ENCODE measurements at places on chromosomes 16 and 17.

- DNase-seq = no peak
Observed at GRCh38 chr17:67582673-67583081, 135.1 kb upstream of the NOL11 start.

GRCh38 chr17:44147812-44148211, 6.1 kb downstream of the HROB start:
- DNase-seq = no peak

GRCh38 chr16:29920288-29921033, 5.6 kb downstream of the KCTD13 start:
- DNase-seq = no peak

DNA sequence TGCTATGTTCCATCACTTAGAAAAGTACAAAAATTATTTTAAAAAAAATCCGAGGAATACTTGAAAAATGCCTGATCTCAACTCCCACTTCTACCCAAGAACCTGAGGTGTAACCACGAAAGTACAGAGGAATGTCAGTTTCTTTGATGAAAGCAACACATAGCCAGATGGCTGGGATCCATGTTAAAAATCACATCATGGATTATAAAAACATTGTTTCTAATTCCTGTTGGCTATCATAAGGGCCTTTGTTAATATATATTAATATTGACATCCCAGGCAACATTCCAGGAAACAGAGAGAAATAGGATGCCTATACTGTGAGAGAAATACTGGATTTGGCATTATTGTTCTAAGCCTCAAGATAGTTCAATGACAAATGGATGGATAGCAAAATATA, 115.3 kb downstream of the SKAP1 start:
- no peak for DNase-seq

GRCh38 chr17:15456496-15456895, 10.9 kb downstream of the CDRT4 start:
- DNase-seq = no peak

GRCh38 chr17:55442953-55443683, 21.5 kb upstream of the MMD start:
- DNase-seq = no peak

- no peak for DNase-seq
Observed at GRCh38 chr17:65407017-65407416, 154.4 kb downstream of the AXIN2 start.

GRCh38 chr16:28504707-28505404, 1.8 kb downstream of the IL27 start:
- DNase-seq = no peak

GRCh38 chr16:68093816-68094613, 8.8 kb downstream of the NFATC3 start:
- no peak for DNase-seq

- no peak for DNase-seq
Observed at GRCh38 chr17:73806768-73807167, 162.5 kb upstream of the SDK2 start.

DNA sequence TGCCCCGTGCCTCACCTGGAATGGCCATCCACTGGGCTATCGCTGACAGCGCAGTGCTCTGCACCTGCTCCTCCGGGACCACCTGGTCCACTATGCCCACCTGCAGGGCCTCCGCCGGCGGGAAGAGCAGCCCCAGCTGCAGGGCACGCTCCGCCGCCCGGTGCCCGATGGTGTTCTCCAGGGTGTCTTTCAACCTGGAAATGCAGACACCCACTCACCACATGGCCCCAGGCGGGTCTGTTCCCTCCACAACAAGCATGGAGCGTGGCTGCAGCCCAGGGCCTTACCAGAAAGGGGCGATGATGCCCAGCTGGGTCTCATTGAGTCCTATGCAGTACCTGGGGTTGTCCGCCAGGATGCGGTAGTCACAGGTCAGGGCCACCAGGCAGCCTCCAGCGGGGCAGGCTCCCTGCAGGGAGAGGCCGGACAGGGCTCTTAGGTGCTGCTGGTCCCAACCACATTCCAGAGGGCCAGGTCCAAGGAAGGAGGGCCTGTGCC, 6.8 kb downstream of the DNASE1L2 start:
- DNase-seq = no peak

GRCh38 chr16:81636298-81636993, 142.6 kb upstream of the PLCG2 start:
- no peak for DNase-seq

DNA sequence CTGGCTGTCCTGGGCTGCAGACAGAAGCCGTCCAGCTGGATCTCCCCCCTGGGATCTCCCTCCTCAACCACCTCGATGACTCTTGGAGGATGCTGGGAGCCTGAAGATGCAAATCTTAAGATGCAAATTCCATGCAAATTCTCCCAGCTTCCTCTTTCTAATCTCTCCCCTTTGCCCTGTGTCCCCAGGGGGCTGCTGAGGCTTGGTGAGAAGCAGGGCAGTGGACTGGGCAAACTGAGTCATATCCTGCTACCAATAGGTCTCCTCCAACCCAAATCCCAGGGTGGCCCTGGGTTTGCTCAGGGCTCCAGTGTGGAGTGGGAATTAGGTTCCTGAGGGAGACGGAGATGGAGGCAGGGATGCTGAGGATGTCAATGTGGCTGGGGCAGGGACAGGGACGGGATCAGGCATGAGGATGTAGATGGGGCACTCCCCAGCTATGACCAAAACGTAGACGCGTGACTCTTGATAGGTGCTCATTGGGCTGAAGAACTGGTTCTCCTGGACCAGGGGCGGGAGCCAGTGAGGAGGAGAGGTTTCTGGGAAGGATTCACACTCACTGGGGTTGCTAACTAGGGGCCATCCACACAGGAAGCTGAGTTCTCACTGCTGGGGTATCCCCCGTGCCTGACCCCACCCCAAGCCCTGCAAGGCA, 3.6 kb upstream of the ALOX12B start:
- DNase-seq = no peak

DNA sequence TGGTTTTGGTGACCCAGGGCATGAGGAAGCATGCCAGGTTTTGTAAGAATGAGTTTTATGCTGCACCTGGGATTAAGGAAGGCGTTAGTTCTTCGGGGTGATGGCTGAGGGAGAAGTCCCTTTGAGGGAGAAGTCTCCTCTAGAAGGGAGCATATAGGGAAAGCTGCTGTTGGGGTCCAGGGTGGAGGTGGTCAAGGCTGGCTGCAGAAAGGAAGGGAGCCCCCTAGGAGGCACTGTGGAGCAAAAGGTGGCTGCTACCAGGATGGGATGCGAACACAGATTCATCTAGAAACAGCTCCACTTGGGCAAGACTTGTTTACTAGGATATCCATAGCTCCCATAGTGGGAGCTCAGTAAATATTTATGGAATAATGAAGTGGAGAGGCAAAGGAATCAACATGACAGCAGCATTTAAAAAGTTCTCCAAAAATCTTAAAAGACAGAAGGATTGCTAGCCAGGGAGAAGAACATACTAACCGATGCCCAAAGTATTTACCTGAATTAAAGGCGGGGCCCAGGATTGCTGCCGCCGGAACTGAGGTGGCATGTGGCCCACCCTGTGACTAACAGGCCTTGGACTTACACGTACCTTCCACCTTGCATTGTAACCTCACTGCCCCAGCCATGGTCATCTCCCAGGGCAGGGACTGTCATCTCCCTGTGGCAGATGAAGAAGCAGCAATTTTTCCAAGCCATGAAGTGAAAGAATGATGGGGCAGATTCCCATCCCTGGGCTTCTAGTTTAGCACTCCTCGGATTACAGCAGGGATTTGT, 7.1 kb upstream of the LPCAT2 start:
- DNase-seq = no peak

DNA sequence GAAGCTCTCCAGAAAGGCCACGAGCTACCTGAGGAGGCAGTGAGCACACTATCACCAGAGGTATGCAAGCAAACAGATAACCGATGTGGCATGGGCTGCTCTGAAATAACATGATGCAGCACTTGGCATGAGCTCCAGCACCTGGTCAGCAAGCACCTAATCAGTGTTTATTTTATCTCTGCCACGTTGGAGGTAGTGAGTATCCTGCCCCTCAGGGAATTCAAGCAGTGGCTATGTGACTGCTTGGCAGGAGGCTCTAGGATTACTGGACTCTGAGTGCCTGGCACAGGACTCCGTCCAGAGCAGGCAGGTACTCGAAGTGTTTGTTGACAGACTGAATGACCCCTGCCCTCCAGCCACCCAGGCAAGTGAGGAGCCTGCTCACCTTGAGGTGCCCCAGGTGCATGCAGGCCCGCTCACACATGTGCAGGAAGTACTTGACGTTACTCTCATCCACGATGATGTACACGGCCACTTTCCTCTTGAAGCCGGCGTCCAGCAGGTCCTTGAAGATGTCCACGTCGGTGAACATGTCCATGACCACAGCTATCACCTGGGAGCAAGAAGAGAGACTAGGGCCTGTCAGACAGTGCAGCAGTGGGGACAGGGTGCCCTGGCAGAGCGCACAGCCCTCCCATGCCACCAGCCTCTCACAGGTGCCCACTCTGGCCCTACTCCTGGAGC, 16.6 kb downstream of the FAM83G start:
- no peak for DNase-seq

GRCh38 chr16:11725457-11725856, 17.2 kb downstream of the TXNDC11 start:
- no peak for DNase-seq

DNA sequence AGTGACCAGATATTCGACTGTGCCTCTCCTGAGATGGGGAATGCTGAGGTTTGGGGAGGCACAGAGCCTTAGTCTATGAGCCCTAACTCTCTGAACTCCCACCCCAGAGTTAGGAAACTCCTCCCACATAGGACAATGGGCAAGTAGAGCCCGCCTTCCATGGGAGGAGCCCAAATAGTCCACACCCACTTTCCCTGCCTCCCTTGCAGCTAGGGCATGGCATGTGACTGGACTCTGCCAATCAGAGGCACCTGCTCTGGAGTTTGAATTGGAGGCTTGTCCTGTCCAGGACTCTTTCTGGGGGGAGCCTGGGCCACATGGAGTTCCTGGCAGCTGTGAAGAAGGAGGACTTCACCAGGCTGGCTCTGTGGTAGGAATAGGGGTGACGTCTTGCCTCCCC, 48.4 kb downstream of the SOCS1 start:
- DNase-seq = no peak

- DNase-seq = no peak
Observed at GRCh38 chr16:69116256-69116875, 10.9 kb downstream of the HAS3 start.

- DNase-seq = no peak
Observed at GRCh38 chr16:58329135-58329534, 34.3 kb upstream of the PRSS54 start.

GRCh38 chr17:41666237-41666641, 22.4 kb upstream of the EIF1 start:
- DNase-seq = no peak

GRCh38 chr16:75380870-75381269, 52.4 kb downstream of the CFDP1 start:
- no peak for DNase-seq

- no peak for DNase-seq
Observed at GRCh38 chr17:1742371-1743087, at the start of gene SERPINF2. SERPINF2 (plus strand) TSS chr17:1742871; CDS start chr17:1744996, 2,125 bp downstream.

DNA sequence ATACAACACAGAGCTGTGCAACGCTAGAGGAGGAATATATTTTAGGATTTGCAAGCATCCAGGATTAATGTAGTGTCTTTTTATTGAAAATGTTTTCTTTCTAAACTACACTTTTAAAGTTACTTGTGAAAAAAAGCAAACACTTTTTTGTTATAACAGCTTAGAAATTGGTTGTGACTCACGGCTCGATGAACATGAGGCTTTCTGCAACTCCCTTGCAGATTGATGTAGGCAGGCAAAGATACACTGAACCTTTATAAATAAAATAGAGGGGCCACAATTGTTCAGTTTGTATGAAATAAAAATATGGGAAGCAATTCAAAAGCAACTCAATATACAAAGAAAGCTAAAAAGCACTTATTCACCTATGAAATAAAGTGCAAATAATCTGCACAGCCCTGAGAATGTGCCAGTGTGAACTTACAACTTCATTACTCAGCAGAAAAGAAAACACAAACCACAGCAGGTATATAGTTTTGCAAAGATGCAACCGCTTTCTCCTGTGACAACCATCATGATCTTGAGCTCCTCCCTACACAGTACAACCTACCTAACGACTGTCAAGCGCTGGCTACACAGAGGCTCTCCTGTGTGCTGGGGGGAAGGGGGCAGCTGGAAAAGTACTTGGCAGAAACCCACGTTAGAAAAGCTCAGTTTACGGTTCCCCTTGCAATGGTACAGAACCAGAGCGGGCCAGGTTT, 948 bp downstream of the LUC7L start:
- DNase-seq = no peak

GRCh38 chr17:50021681-50022370, 26.8 kb upstream of the DLX3 start:
- DNase-seq = no peak

- no peak for DNase-seq
Observed at GRCh38 chr16:67063008-67063407, 34.1 kb downstream of the CBFB start.

- DNase-seq = no peak
Observed at GRCh38 chr16:87196231-87196630, 121.0 kb downstream of the C16orf95 start.

DNA sequence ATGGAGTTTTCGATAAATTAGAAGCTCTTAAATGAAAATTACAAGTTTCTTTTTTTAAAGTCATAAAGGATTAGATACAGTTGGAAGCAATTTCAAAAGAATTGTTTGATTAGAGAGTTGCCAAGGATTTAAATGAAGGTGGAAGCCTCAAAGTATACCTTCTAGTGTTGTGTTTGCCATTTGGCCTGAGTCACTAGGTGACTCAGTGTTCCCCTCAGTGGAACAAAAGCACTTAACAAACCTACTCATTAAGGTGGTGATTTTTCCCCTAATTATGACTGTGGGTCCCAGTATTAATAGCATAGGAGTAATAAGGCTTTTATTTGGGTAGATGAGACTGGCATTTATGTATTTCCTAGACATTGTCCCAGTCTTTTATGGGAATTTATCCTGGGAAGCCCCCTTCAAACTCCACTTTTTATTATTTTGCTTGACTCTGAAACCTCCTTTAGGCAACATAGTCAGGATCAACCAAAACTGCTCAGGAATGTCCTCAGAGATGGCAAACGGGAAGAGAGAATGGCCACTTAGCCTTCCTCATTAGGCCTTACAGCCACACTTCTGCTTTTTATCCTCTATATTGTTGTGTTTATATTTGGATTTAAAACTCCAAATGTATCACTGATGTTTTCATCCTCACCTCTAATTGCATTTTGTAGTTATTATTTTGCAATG, 161.0 kb downstream of the FTO start:
- DNase-seq = no peak

DNA sequence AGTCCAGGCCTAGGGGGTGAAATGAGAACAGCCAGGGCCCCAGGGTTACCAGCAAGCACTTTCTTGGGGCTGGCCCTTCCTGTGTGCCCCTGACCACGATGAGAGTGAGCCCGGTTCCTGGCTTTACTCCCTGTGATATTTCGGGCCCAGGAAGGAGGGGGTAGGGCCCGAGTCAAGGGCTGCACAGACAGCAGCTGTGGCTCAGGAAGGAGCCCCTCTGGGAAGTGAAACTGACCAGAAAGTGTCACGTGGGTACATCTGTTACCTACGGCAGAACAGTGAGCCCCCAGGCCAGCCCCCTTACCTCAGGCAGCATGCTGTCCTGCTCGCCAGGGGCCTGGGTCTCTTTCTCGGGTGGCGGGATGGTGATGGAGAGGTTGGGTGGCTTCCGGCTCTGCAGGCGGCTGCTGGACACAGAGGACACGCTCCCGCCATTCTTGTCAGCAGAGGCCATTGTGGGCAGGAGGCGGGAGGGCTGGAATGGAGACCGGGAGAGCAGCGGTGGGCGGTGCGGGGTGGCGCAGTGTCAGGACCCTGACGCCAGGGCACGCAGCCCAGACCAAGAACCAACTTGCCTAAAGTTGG, 13.8 kb downstream of the AANAT start:
- no peak for DNase-seq

GRCh38 chr17:44314869-44315661, 6.7 kb downstream of the RUNDC3A start:
- DNase-seq = no peak

All from stimulated activated CD8-positive, alpha-beta memory T cell treated with anti-CD3 and anti-CD28 coated beads, Interleukin-15, amount 100 ng/mL, for 1 hour (primary cell).